Large intestine (tissue), 12 donors: ENCODE measurements at places on chromosomes 6 and 20. TPM values are rescaled to one million over a fixed set of nuclear protein-coding genes. Genes with fewer than 3 reads are reported as not detected.

GRCh38 chr6:73285674-73286283 is 22.8 kb upstream of the KHDC1 start:
- no peaks in the 10 kb centered on the region for H3K4me1 ChIP-seq
- no peaks in the 10 kb centered on the region for H3K36me3 ChIP-seq
- H3K27me3 ChIP-seq = no peaks in the 10 kb centered on the region
- no peak for DNase-seq
- H3K27ac ChIP-seq = no peak overlapping the region
- H3K4me3 ChIP-seq = no peak overlapping the region

DNA sequence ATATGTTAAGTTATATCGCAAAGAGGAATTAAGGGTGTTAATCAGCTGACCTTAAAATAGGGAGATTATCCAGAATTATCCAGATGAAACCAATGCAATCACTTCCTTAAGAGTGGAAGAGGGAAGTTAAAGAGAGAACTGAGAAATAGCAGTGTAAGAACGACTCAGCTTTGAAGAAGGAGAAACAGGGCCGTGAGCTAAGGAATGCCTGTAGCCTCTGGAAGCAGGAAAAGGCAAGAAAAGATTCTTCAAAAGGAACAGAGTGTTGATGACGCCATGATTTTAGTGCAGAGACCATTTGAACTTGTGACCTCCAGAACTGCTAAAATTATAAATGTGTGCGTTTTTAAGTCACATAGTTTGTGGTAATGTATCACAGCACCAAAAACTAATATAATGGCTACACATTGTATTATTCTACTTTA is 32.7 kb downstream of the ILRUN start:
- peaks cover 16% of the 10 kb centered on the region for H3K4me1 ChIP-seq
- no peaks in the 10 kb centered on the region for H3K27me3 ChIP-seq
- peak overlapping the region; percentile 6 for H3K27ac ChIP-seq
- H3K4me3 ChIP-seq = no peak overlapping the region

DNA sequence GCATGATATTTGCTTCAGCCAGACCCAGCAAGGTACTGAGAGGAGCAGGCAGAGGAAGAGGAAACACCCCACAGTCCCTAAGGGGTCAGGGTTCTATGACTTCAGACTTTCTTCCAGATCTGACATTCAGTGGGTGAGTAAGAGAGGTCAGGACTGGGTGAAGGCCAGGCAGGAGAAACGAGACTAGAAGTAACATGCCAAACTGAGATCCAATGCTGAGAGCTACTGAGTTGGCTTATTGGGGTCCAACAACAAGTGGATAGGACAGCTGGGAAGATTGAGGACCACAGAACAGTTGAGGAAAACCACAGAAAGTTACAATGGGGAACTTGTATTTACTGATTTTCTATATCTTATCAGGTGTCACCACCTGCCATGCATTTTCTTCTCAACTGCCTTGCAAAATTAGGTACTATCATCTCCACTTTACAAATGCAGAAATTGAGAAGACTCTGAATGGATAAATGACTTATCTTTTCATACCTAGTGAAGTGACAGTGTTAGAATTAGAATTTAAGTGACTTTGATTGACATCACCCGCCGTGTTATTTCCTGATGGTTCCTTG is 43.8 kb upstream of the HIVEP1 start:
- H3K27ac ChIP-seq = no peak overlapping the region
- DNase-seq = no peak
- no peaks in the 10 kb centered on the region for H3K36me3 ChIP-seq
- H3K4me1 ChIP-seq = peaks cover 15% of the 10 kb centered on the region

Gene NHSL1
- polyA plus RNA-seq = 49.5 TPM

Gene TRIM26
- polyA plus RNA-seq = 58.2 TPM
